ENCODE measurements at places on chromosomes 3 and 15.
A peak's percentile ranks its signal among the peaks of the same experiment; 100 is the strongest.

DNA sequence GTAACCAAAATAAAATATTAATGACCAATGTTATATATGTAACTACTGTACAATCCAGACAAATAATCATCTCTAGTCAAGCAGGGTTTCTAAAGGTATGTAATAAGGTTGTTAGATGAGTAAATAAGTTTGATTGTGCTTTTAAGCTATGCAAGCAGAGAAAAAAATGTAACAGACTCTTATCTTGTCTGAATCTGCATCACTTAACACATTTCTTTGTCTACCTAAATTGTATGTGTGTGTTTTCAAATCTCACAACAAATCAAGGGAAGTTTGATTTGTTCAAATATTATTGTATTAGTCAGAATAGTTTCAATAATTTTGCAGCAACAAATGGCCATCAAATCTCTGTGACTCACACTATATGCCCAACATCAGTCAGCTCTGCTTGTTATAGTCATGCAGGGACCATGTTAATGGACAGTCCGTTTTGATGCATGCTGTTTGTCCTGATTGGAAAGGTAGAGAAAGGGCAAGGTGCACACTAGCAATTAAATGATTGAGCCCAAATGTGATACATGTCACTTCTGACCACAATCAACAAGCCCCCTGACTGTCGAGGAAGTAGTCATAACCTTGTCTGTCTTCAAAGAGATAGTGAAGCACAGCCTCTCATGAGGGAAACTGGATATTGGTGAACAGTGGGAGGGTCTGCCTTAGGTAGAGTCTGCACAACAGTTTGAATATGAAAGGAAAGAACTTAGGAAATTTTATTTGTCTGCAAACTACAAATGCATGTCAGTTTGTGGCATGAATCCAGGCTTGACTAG lies 349.4 kb upstream of the SATB1 start:
- DNase-seq: no peak
- H3K36me3 ChIP-seq: no peaks in the 10 kb centered on the region
- H3K4me1 ChIP-seq: no peaks in the 10 kb centered on the region
- no peak overlapping the region for H3K27ac ChIP-seq
- H3K4me3 ChIP-seq: no peak overlapping the region

DNA sequence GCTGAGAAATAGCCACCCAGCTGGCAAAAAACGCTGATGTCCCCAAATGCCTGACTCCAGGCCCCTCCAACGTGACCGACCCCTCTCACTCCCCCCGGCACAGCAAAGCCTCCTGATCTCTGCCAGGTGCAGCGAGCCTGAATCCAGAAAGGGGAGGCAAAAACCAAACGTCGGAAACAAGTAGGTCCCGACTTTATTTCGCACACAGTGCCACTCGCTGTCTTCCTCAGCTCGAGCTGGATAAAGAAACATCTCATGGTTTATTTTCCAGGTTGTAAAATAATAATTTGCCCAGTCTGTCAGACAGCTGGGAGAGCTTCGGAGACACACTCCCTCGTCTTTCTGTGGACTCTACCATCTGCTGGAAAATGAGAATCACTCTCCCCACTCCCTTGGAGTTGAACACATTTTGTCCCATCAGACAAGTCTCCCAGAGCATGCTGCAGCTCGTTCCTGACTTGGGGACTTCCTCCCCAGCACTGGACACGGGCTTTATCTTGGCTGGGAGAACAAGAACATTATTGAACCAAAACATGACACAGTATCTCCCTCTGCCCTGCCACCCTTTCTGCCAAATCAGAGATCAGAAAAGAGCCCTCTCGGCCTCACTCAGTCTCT lies 142.8 kb downstream of the NUP210 start:
- H3K27me3 ChIP-seq: peaks cover under 1% of the 10 kb centered on the region
- DNase-seq: no peak
- H3K4me1 ChIP-seq: peaks cover 4% of the 10 kb centered on the region
- no peaks in the 10 kb centered on the region for H3K36me3 ChIP-seq
- peak overlapping the region; percentile 44 for H3K4me3 ChIP-seq

GRCh38 chr3:156648086-156648485 lies 26.3 kb upstream of the TIPARP start:
- H3K36me3 ChIP-seq: no peaks in the 10 kb centered on the region
- H3K4me3 ChIP-seq: no peak overlapping the region
- no peak for DNase-seq

DNA sequence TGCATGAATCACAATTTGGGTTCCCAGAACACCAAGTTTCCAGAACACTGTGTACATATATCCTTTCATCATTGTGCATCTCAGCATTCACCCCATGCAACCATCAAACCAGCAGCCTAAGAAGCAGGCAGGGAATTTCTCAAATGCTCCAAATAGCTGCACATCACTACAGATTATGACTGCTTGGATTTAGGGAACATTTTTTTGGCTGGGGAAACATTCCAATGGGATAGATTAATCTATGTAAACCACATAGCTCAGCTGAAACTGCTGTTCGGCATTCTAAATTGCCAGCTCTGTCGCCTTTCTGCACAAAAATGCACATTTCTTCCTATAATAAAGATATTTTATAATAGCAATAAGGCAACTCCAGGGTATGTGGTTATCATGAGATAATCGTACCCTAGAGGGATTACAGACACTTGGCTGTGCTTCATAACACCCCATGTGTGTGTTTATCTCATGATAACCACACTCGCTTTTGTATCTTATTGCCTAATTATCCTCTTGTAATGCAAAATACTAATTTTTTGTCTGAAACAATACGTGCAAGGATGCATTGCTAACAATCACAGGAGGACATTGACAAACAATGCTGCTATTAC lies 483.7 kb upstream of the DPH6 start:
- no peaks in the 10 kb centered on the region for H3K27me3 ChIP-seq
- H3K27ac ChIP-seq: no peak overlapping the region
- no peaks in the 10 kb centered on the region for H3K36me3 ChIP-seq
- H3K4me1 ChIP-seq: no peaks in the 10 kb centered on the region
- H3K4me3 ChIP-seq: no peak overlapping the region

DNA sequence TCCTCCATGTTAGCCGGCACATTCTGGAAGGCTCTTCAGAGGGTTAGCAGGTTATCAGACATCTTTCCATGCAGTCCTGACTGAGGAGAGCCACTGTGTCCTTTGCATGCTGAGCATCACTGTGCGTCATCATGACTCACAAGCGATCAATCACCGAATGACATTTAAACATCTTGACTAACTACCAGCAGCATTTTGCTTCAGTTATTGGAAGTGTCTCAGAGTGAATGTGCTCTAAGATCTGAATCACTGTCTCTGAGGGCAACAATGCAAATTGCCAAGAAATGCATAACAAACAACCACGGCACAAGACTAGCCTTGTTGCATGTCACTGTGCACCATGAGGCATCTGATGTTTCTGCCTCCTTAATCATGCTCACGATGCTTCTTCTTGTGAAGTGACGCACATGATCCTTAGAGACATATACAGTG lies 18.3 kb upstream of the ATP8B4 start:
- no peak overlapping the region for H3K27ac ChIP-seq
- DNase-seq: no peak
- H3K27me3 ChIP-seq: no peaks in the 10 kb centered on the region
- no peaks in the 10 kb centered on the region for H3K36me3 ChIP-seq
- H3K4me1 ChIP-seq: peaks cover 14% of the 10 kb centered on the region

DNA sequence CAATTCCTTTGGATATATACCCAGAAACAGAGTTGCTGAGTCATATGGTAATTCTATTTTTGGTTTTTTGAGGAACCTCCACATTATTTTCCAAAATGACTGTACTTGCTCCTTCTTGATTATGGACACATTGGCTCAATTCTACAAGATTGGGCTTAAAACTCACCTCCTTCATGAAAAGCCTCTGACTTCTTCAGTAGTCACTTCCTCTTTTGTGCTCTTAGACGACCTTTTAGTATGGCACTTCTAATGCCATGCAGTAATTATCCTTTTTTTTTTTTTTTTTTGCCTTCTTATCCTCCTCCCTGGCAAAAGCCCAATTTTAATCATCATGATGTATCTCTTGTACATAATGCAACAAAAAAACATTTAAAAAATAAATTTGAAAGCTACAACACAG lies 33.0 kb upstream of the ABHD17C start:
- no peaks in the 10 kb centered on the region for H3K36me3 ChIP-seq
- H3K27ac ChIP-seq: no peak overlapping the region
- DNase-seq: no peak

DNA sequence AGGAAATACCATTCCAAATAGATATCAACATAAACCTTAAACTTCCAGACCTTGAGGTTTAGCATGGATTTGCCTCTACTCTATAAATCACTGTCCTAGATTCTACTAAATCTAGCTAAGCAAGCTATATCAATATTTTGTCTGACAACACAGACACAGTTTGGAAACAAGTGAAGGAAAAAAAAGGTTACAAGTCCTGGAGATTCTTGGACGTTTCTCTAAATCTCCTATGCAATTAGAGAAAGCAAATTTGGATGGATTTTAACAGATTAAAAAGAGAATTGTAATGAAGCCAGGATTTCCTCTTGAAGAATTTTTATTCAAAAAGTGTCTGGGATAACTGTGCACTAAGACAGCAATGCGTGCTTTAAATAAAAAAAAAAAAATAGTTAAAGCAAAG lies 441.1 kb upstream of the DPH6 start:
- DNase-seq: no peak
- peak overlapping the region; percentile 47 for H3K27ac ChIP-seq
- H3K4me1 ChIP-seq: peaks cover 37% of the 10 kb centered on the region
- no peaks in the 10 kb centered on the region for H3K36me3 ChIP-seq

- H3K27me3 ChIP-seq: no peaks in the 10 kb centered on the region
- no peak for DNase-seq
- no peaks in the 10 kb centered on the region for H3K36me3 ChIP-seq
Observed at GRCh38 chr3:89467898-89468363, 360.5 kb downstream of the EPHA3 start.

- H3K27me3 ChIP-seq: peaks cover 24% of the 10 kb centered on the region
- no peak overlapping the region for H3K4me3 ChIP-seq
- H3K4me1 ChIP-seq: peaks cover 23% of the 10 kb centered on the region
- no peak overlapping the region for H3K27ac ChIP-seq
- peak; percentile 86 for DNase-seq
Observed at GRCh38 chr3:13883681-13884080, 3.8 kb upstream of the WNT7A start.

- no peaks in the 10 kb centered on the region for H3K36me3 ChIP-seq
- H3K4me3 ChIP-seq: no peak overlapping the region
- H3K4me1 ChIP-seq: no peaks in the 10 kb centered on the region
- H3K27ac ChIP-seq: no peak overlapping the region
Observed at GRCh38 chr3:178109691-178110090, 426.5 kb upstream of the KCNMB2 start.

GRCh38 chr3:101017017-101017416 lies 23.8 kb upstream of the ABI3BP start:
- no peaks in the 10 kb centered on the region for H3K36me3 ChIP-seq
- H3K27me3 ChIP-seq: no peaks in the 10 kb centered on the region
- H3K4me1 ChIP-seq: peaks cover 5% of the 10 kb centered on the region

DNA sequence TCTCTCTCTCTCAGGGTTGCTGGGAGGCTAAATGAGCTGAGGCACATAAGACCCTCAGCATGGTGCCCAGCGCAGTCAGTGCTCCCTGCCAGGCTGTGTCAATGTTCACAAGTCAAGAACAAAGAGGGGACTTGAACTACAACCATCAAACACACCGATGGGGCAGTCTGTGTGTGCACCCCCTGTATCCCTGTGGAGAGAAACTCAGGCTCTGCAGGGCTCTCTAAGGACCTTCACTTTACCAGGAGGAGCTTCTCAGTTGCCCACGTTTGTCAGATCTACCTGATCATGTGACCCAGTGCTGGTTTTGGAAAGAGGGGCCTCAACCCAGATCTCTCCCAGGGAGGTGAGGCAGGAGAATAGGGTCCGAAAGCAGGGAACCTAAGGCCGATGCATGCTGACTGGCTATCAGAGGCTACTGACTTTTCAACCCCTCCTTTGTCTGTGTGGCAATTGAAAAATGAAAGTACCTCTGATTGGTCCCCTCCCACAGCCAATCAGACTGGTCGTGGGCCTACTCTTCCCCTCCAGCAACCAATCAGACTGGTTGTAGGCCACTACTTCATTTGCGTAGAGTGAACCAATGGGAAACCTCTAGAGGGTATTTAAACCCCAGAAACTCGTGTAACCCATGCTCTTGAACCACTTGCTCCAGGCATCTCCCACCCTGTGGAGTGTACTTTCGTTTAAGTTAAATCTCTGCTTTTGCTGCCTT lies 34.0 kb downstream of the RHCG start:
- H3K36me3 ChIP-seq: no peaks in the 10 kb centered on the region
- no peak for DNase-seq
- H3K27me3 ChIP-seq: no peaks in the 10 kb centered on the region

DNA sequence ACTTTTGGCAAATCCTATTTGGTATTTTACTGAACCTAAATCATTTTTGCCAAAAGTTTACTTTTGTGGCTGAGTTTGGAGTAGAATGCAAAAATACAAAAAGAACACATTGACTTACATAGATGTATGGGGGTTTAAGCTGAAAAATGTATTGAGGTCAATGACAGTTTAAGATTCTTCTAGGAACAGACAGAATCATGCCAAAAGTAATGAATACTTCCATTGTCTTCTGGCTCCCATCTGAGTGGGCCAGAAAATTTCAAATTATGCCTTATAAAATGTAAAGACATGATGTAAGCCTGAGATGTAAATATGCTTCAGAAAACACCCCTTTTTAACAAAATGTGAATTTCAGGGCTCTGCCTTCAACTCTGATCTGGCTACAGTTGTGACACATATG lies 375.1 kb upstream of the DPH6 start:
- no peak overlapping the region for H3K27ac ChIP-seq
- no peak for DNase-seq
- no peaks in the 10 kb centered on the region for H3K27me3 ChIP-seq
- H3K4me3 ChIP-seq: no peak overlapping the region

- no peak overlapping the region for H3K27ac ChIP-seq
- H3K27me3 ChIP-seq: no peaks in the 10 kb centered on the region
Observed at GRCh38 chr3:186012137-186012536, 74.3 kb upstream of the TRA2B start.

DNA sequence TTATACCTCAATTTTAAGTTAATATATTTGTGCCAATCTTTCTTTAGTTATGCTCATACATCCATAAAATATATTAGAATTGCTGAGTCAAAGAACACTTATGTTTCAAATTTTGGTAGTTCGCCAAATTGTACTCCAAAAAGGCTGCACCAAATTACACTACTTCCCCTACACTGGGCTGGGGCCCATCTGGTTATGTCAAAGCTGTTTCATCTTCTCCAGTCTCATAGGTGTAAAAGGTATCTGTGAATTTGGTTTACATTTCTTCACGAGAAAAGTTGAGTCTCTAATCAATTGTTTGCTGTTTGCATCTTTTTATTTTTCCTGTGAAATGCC lies 706 bp downstream of the FSIP1 start:
- H3K36me3 ChIP-seq: no peaks in the 10 kb centered on the region
- H3K4me3 ChIP-seq: peak overlapping the region; percentile 79
- H3K27me3 ChIP-seq: no peaks in the 10 kb centered on the region
- H3K27ac ChIP-seq: peak overlapping the region; percentile 72
- DNase-seq: no peak
